ENCODE measurements at places on chromosomes 7 and 10.
A peak's percentile ranks its signal among the peaks of the same experiment; 100 is the strongest.

GRCh38 chr10:17109475-17110207 is 20.0 kb downstream of the CUBN start:
- DNase-seq: peak; percentile 79

- DNase-seq: no peak
Observed at GRCh38 chr10:131856441-131857094, 44.2 kb upstream of the PPP2R2D start.

DNA sequence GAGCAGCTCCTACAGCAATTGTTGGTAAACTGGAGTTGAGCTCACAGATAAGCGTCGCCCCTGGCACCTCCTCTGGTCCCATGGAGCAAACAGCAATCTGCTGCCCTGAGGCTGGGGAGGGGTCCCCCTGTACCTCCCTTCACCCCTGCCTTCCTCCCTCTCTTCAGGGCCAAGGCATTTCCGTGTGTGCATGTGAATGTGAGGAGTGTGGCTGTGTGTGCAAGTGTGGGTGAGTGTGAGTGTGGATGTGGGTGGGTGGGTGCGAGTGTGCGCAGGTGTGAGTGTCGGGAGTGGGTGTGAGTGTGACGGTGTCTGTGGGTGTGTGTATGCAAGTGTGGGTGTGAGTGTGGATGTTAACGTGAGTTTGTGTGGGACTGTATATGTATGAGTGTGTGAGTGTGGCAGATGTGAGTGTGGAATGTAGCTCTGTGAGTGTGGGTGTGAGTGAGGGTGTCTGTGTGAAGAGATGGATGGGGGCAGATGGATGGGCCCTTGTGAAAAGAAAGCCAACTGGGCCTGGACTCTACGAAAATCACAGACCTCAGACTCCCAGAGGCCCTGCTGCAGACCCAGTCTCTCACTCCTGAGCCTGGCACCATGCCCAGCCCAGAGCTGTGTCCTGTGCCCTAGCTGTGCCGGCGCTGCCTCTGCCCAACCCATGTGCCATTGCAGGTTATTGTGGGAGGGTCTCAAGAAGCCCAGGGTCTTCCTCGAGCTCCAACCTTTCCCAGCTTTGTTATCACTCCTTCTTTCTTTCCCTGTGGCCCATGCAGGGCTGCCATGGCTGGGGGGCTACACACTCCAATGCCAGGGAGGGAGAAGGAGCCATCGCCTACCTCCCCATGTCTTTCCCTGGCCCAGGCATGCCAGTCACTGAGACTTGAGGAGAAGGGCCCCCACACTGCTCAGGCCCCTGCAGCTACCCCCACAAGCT is 73.9 kb downstream of the GRID1 start:
- DNase-seq: no peak

DNA sequence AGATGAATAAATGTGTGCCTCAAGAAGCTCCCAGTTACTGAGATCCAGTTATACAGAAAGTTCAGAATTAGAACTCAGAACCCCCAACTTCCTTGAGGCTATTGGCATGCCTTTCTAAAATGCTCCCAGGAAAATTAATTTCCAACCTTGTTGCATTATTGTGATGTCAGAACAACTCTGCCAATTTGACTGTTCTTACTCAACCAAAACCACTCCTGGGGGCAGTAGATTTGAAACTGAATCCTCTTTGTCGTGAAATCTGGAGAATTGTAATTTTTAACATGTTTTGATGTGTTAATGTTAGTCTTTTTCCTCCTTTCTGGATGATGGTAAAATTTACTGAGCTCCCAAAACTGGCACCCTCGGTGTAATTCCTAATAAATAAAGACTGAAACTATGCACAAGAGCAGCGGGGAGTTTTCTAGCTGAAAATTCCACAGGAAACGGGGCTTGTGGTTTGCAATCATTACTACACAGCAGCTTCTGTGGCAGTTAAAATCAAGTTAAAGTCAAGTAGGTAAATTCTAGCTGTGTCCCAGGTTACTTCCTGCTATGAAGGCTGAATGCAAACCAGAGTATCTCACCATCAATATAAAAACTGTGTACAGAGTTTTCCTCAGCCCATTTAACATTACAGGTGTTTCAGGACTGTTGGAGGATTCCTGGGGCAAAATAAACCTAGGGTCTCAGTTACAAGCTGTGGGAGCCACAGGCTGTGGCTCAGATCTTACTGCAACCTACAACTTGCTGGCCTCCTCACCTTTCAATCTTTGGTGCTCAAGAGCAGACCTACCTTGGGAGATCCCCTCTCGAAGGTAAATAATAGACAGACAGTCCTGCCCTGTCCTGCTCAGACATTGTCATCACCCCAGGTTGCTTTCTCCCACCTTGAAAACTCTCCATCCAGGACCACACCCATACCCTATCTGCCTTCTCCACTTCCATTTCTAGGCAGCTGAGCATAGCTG is 156.3 kb upstream of the KMT2E start:
- no peak for DNase-seq

DNA sequence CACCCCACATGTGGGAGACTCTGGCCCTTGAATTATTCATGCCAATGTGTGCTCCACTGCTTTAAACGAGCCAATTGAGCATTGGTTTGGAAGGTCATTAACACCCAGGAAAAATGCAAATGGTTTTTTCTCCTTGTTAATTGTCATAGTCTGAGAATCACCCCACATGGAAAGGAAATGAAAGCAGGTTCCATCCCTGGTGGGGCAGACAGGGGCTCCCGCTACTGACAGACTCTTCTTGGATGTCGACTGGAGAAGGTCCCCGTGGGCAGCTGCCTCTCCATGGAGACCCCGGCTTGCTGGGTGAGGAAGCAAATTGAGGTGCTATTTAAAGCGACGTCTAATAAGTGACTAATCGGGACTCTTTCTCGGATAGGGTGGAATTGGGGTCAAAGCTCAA is 32.0 kb upstream of the EN2 start:
- no peak for DNase-seq

GRCh38 chr7:137272249-137272648 is 71.3 kb downstream of the PTN start:
- DNase-seq: no peak

- no peak for DNase-seq
Observed at GRCh38 chr7:18201350-18201749, 173.7 kb upstream of the PRPS1L1 start.

GRCh38 chr7:48274662-48275061 is 103.4 kb downstream of the ABCA13 start:
- DNase-seq: no peak

- peak; percentile 68 for DNase-seq
Observed at GRCh38 chr7:43164757-43165156, 52.3 kb downstream of the HECW1 start.

GRCh38 chr7:74428023-74428422 is 25.7 kb upstream of the GTF2IRD1 start:
- no peak for DNase-seq

DNA sequence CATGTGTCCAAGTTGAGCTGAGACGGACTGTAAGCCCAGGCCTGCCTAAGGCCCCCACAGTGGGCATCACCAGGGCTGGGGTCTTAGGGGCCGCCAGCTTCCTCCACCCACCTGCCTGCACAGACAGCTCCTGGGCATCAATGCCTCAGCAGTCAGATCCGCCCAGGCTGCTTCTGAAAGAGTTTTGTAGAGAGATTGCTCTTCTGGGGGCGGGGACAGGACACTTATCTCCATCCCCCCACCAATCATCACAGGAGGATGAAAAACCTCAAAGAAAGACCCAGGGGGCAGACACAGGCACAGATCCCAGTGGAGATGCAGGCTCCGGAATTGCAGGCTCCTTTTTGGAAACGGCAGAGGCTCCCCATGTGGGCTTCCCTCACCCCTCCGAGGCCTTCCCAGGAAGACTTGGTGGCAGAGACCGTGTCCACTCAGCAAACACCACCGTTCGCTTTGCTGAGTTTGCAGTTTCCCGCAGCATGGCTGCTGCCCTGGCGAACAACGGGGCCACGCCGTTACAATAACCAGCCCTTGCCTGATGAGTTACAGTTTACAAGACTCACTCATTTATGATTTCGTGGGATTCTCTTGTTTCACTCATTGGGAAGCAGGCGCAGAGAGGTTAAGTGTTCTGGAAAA is 96.4 kb downstream of the MKI67 start:
- DNase-seq: no peak

GRCh38 chr7:113263749-113264148 is 145.4 kb upstream of the SMIM30 start:
- DNase-seq: no peak

- no peak for DNase-seq
Observed at GRCh38 chr10:1550291-1550595, 187.1 kb downstream of the ADARB2 start.

DNA sequence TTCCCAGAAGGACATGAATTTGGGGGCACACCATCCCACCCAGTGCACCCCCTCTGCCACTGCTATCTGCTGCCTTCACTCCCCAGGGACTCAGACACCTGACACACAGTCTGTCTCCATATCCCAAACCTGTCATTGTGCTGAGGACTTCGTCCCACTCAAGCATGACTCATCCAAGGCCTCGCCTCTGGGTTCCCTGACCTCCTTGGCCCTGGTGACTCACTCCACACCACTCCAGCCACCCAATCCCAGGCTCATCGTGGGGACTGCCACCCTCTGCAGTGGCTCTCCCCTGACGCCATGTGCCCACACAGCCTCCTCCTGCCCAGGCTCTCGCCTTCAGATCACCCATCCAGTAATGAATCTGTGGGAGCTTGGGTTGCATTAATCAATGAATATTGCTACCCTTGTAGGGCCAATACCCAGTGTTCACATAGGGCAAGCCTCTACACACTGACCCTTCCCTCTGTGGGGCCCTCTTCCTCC is 6.6 kb upstream of the INSIG1 start:
- peak; percentile 46 for DNase-seq

All from HFF-Myc (cell line).